ENCODE measurements at places on chromosomes 2 and 18.

- peak; percentile 34 for DNase-seq
Measured at GRCh38 chr2:174846941-174847938, 83.0 kb upstream of the CHRNA1 start.

DNA sequence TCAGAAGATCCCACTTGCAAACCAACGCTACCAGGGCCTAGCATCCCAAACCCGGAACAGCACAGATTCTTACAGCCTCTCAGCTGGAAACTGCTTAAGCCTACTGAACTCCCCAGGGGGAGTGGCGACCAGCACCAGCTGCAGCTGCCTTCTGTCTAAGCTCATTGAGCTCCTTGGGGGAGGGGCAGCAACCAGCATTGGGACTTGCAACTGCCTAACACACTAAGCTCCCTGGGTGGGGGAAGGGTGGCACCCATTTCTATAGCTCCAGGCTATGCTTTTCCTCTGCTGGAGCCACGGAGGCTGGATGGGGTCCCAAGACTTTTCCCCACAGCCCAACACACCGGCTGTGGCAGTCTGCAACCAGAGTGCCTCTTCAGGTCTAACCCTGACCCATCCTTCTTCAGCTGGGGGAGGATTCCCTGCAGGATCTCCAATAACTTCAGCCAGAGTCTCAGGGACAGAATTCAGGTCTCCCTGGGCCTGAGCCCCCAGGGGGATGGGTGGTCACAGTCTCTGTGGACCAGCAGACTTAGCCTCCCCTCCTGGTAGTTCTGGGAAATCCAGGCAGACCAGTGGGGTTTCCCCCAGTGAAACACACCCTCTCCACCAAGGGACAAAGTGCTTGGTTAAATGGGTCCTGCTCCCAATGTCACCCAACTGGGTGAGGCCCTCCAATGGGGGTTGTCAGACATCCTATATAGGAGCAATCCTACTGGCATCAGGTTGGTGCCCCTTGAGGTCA is 45.9 kb upstream of the ITGA4 start:
- DNase-seq, result peak; percentile 64

DNA sequence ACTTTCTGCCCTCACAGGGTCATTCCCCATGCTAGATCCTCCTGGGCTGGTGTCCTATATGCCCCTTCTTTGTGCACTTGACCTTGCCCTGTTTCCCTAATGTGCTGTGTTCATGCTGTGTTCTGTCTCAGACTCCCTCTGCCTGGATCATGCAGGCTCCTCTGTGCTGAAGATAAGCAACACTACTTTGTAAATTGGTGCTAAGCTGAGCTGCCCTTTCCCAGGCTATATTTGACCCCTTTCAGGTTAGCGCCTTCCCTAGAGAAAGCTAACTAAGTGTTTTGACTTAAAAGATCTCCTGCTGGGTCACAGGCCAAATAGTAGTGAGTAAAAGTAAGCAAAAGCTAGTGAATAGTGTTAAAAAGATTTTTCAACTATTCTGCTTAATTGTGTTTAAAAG is 257.2 kb upstream of the RGPD4 start:
- no peak for DNase-seq

DNA sequence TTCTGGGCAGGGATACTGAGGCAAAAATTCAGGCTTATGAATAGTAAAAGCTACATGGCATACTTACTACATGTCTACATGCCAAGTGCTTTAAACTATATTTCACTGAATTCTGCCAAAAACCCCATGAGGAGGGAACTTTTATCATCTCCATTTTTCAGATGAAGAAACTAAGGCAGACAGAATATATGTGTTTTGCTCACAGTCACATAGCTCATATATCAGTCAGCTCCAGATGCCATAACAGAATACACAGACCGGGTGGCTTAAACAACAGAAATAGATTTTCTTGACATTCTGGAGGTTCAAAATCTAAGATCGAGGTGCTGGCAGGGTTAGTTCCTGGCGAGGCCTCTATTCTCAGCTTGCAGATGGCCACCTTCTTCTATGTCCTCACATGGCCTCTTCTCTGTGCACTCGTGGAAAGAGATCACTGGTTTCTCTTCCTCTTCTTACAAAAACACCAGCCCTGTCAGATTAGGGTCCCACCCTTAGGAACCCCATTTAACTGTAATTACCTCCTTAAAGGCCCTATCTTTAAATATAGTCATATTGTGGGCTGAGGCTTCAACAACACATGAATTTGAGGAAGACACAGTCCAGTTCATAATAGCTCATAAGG is 27.1 kb upstream of the CREB1 start:
- DNase-seq, result no peak

DNA sequence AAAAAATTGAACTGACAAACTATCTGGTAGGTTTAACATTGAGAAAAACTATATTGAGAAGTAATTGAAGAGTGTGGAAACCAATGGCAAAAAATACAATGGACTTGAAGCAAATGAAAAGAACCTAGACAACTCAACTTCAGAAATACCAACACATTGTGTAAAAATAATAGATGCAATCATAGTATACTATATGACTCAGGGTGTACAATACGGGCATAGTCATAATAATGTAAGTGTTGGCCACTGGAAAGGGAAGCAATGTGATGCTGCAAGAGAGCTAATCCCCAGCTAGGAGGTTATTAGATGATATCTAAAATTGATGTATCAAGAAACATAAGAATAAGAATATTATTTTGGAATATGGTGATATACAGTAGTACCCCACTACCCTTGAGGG is 45.3 kb downstream of the SMAD7 start:
- no peak for DNase-seq

GRCh38 chr2:126614524-126615227 is 41.3 kb upstream of the GYPC start:
- no peak for DNase-seq

DNA sequence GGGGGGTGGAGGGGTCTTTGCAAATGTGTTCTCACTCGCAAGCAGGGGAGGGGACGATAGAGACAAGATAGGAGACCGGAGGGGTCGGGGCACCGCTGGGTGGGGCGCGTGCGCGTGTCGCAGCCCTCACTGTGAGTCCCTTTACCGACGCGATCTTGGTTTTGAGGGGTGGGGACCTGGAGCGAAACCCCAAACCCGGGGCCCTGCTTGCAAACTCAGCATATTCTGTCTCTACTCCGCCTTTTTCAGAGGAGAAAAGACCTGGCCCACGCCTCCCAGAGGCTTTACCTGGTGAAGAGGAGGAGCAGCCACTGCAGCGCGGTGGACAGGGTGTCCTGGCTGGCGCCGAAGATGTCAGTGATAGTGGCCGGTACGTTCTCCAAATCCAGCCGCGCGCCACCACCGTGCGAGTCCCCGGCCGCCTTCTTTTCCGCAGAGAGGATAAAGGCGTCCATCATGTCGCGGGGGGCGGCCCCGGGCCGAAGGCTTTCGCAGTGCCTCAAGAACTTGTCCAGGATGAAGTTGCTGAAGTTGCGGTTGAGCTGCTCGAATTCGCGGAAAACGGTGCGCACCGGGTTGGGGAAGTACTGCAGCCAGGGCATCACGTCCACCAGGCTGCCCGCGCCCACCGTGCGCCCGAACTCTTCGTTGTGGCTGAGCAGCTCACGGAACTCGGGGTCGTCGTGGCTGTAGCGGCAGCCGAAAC is 1.7 kb downstream of the CYP1B1 start:
- peak; percentile 43 for DNase-seq

GRCh38 chr2:177246000-177246399 is 18.5 kb downstream of the NFE2L2 start:
- DNase-seq, result no peak

GRCh38 chr18:30987467-30988241 is 54.9 kb downstream of the DSC3 start:
- no peak for DNase-seq

GRCh38 chr2:106521016-106521415 is 33.9 kb downstream of the CD8B2 start:
- no peak for DNase-seq

DNA sequence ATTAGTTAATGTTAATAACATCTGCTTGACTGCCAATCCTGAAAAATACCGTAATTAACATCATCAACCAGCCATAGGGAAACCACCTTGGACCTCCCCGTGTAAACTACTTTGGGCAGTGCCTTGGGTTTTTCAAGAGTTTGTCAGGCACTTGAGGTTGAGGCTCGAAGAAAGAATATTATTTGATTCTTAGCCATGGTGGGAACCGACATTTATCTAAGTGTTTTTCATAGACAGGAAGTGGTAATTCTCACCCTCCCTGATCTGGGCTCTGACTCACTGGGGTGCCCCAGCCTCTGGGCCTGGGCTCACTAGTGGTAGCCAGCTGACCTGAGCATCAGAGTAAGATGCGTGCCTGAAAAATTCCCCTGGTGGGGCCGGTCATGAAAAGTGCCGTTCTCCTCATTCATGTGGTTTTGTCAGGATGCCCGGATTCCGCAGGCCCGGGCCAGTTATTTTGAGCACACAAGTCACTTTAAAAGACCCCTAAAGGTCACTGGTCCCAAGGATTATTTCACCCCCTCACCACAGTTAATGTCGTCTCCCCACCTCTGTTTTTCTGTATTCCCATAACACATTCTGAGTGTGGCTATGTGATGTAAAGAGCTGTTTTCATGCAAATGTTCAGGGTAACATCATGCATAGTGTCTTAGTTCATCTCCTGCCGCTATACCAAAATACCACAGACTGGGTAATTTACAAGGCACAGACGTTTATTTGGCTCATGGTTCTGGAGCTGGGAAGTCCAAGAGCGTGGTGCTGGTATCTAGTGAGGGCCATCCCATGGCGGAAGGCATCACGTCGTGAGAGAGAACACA is 21.6 kb upstream of the SPATA3 start:
- DNase-seq, result no peak

- no peak for DNase-seq
Measured at GRCh38 chr2:101430156-101430555, 42.9 kb upstream of the CREG2 start.

GRCh38 chr2:28564346-28564745 is 68.5 kb downstream of the PLB1 start:
- DNase-seq, result no peak

DNA sequence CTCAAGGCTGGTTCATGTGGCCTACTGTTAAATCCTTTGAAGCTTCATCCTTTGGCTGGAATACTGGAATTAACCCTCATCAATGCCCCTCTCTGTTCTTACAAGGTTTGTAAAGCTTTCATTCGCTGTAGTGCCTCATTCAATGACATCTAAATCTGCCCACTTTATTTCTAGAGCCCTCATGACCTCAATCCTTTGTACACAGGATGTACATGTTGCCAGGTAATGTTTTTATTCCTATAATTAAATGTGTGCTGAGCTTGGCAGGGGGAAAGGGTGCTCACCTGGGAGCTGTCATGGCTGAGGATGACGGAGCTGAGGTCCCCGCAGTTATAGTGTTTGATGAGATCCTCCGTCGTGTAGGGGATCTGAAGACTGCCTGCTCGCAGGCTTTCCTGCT is 39.3 kb downstream of the TRABD2A start:
- no peak for DNase-seq

DNA sequence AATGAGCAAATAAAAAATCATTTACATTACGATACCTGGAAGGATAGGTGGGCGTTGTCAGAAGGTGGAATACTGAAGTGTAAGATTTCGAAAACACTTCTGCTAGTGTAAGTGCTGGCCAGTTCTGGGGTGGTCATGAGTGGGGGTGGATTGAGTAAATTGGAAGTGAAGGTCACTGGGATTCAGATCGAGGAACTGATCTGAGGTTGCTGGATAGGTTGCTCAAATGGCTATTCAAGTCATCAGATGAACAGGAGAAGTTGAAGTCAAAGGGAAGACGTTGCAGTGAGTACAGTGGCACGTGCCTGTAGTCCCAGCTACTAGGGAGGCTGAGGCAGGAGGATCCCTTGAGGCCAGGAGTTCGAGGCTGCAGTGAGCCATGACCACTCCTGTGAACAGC is 95.7 kb downstream of the MALT1 start:
- no peak for DNase-seq

DNA sequence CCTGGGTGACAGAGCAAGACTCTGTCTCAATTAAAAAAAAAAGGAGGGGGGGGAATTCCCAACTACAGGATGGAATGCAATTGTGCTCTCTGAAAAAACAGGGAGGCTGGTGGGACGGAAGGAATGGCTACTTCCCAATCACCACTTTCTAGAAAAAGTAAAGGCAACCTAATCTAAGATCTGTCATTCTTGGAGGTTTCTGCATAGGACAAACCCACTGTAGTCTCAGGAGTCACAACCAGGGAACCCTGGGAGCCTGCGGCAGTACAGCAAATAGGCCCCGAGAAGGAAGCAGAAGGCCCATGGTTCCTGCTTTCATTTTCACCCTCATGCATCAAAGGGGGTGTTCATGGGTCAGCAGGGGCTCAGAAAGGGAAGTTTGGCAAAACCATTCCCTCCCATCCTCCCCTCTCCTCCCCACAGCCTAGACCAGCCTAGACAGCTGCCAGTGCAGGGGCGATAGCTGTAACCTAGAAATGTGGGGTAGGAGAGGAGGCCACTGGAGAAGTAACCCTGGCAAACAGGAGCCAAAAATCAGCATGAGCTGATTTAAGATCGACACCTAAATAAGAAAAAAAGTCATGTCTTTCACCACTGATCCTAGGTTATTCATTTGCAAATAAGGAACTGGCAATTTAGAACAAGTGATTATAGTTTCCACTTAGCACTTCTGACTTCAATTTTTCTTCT is 48.0 kb downstream of the TRABD2A start:
- DNase-seq, result no peak

- DNase-seq, result no peak
Measured at GRCh38 chr2:106284255-106284654, 90.2 kb upstream of the UXS1 start.

GRCh38 chr2:236674646-236675045 is 105.0 kb downstream of the ACKR3 start:
- no peak for DNase-seq

DNA sequence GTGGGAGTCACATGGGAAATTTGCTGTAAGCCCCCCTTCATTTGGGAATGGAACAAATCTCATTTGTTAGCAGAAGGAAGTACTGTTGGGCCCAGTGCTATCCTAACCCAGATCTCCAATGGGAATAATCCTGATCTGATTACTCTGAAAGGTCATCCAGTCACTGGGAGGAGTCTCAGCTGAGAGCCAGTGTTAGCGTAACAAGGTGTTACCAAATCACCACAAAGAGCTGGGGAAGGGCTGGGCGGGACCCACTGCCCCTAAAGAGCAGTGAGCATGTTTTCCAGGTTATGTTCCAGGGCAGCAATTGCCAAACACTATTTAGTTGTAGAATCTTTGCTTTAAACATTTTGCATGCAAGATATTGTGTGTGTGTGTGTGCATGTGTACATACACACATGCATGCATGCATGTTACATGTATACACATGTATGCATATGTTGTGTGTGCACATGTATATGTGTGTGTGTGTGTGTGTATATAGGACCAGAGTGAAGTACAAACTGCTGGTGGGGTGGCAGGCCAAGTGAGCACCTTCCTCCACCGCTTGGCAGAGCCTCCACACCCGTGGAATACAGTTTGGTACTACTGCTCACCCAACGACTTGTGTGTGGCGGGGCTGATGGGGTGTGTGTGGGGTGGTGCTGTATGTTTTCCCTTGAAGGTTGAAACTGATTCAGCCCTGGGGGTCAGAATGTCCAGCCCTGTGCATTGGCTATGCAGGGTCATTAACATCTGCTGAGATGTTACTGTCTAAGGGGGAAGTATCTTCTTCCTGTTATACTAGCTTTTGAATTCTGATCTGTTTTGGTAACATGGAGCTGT is 15.2 kb downstream of the INPP5D start:
- DNase-seq, result no peak

All from WTC11 (cell line).